ENCODE measurements at places on chromosomes 7 and 10. TPM values are rescaled to one million over a fixed set of nuclear protein-coding genes. Genes with fewer than 3 reads are reported as not detected.

SUV39H2 gene
- 4.8 TPM for total RNA-seq

ZNF518A gene
- total RNA-seq = 8.7 TPM

MBLAC1 gene
- total RNA-seq = 2.0 TPM

TRPV6 gene
- total RNA-seq = not detected

- H3K4me1 ChIP-seq = peaks cover 21% of the 10 kb centered on the region
- no peaks in the 10 kb centered on the region for H3K36me3 ChIP-seq
- peaks cover 1% of the 10 kb centered on the region for H3K27me3 ChIP-seq
- no peak for DNase-seq
- H3K27ac ChIP-seq = peak overlapping the region; percentile 58
- H3K4me3 ChIP-seq = no peak overlapping the region
Observed at GRCh38 chr7:37480041-37481031, 31.7 kb upstream of the ELMO1 start.

DNA sequence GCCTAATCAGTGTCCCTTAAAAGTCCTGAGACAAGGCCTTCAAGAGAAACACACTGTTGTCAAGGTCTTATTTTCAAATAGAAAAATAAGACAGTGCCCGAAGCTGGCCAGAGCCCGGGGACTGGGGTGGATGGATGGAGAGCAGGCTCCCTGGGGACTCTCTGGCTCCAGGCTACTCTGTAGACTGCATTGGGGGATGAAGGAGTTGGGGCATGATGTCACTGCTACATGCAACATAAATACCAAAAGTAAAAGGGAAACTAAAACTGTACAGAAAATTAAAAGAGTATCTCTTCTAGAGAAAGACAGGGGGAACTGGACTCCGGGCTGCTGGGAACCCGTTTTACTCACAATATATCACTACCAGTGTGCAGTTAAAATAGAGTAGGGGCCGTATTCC is 629.8 kb downstream of the KCNMA1 start:
- no peak overlapping the region for H3K4me3 ChIP-seq
- no peak overlapping the region for H3K27ac ChIP-seq
- no peaks in the 10 kb centered on the region for H3K27me3 ChIP-seq
- H3K36me3 ChIP-seq = no peaks in the 10 kb centered on the region
- H3K4me1 ChIP-seq = peaks cover 11% of the 10 kb centered on the region

DNA sequence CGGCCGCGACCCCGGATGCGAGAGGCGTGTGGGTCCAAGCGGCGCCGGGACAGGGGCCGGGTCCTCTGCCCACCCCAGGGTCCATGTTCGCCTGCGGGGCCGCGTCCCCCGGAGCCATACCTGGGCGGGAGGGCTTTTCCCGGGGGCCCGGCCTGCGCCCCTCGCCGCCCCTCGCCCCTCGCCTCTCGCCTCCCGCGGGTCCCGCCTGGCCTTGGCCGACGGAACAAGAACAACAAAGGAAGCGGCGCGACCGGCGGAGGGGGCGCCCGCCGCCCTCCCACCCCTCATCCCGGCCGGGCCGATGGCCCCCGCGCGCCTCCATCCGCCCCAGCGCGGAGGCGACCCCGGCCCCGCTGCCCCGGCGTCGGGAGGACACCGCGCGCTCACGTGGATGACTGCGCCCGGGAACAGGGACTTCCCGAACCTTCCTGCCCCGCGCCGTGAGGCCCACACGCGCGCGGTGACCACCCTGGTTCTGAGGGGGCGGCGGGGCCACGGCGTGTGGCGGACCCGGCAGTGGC is 348.2 kb downstream of the DNAJB6 start:
- peaks cover 44% of the 10 kb centered on the region for H3K4me1 ChIP-seq
- no peak for DNase-seq
- H3K36me3 ChIP-seq = no peaks in the 10 kb centered on the region
- H3K27me3 ChIP-seq = peaks cover 100% of the 10 kb centered on the region

GRCh38 chr10:3528271-3528670 is 256.7 kb downstream of the KLF6 start:
- DNase-seq = no peak
- H3K27me3 ChIP-seq = no peaks in the 10 kb centered on the region
- peaks cover 39% of the 10 kb centered on the region for H3K4me1 ChIP-seq
- H3K4me3 ChIP-seq = no peak overlapping the region
- no peaks in the 10 kb centered on the region for H3K36me3 ChIP-seq
- H3K27ac ChIP-seq = peak overlapping the region; percentile 59
